Stomach (tissue), 19 donors: ENCODE measurements at places on chromosomes 4 and X. TPM values are rescaled to one million over a fixed set of nuclear protein-coding genes. Genes with fewer than 3 reads are reported as not detected.
A peak's percentile ranks its signal among the peaks of the same experiment; 100 is the strongest.

Gene MAGED2
- 86.1 TPM for total RNA-seq

Gene GAB3
- 2.7 TPM for total RNA-seq

Gene SSX1
- not detected for total RNA-seq

Gene CXCR3
- total RNA-seq: not detected

Gene ZFYVE28
- 5.1 TPM for total RNA-seq

Gene HEPH
- total RNA-seq: 11.4 TPM

Gene F8A1
- 3.0 TPM for total RNA-seq

Gene TLR3
- total RNA-seq: 12.3 TPM

Gene FRAS1
- 1.2 TPM for total RNA-seq

- no peaks in the 10 kb centered on the region for H3K36me3 ChIP-seq
- no peaks in the 10 kb centered on the region for H3K27me3 ChIP-seq
- no peak overlapping the region for H3K4me3 ChIP-seq
Measured at GRCh38 chr4:186021461-186022167, 47.3 kb upstream of the TLR3 start.

- no peak overlapping the region for H3K27ac ChIP-seq
- H3K4me3 ChIP-seq: no peak overlapping the region
- H3K36me3 ChIP-seq: no peaks in the 10 kb centered on the region
- H3K27me3 ChIP-seq: no peaks in the 10 kb centered on the region
Measured at GRCh38 chrX:101530944-101531343, 19.4 kb upstream of the ARMCX1 start.

DNA sequence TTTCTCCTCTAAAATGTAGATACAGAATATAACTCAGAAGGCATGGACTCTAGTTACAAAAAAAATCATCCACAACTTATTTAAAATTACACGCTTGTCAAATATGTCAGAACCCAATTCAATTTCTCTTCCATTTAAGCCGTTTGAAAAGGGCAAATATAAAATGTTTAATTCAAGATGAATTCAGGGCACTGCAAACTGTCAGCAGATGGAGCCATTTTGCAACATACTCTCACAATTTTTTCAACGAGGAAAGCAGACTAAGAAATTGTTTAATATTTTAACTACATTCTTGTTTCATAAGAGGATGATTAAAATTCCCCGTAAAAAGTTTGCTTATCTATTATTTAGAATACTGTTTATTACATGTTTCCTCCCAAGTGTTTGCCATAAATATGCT, 321.3 kb upstream of the CPXCR1 start:
- no peak overlapping the region for H3K4me3 ChIP-seq
- no peak overlapping the region for H3K27ac ChIP-seq
- no peaks in the 10 kb centered on the region for H3K27me3 ChIP-seq
- no peak for DNase-seq
- H3K36me3 ChIP-seq: no peaks in the 10 kb centered on the region

GRCh38 chr4:23333946-23334878, 555.6 kb downstream of the PPARGC1A start:
- H3K36me3 ChIP-seq: no peaks in the 10 kb centered on the region
- H3K27me3 ChIP-seq: no peaks in the 10 kb centered on the region
- H3K27ac ChIP-seq: no peak overlapping the region
- peaks cover 3% of the 10 kb centered on the region for H3K4me1 ChIP-seq
- no peak overlapping the region for H3K4me3 ChIP-seq

DNA sequence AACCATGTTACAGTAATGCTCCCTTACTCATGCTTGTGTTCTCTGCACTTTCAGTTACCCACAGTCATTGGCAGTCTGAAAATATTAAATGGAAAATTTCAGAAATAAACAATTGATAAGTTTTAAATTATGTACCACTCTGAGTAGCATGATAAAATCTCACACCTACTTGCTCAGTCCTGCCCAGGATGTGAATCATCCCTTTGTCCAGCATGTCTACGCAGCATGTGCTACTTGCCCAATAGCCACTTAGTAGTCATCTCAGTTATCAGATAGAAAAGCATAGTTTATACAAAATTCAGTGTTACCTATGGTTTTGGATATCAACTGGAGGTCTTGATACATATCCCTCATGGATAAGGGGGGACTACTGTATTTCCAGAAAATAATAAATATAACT, 577.1 kb downstream of the GALNTL6 start:
- H3K27me3 ChIP-seq: no peaks in the 10 kb centered on the region
- no peaks in the 10 kb centered on the region for H3K36me3 ChIP-seq
- no peak overlapping the region for H3K4me3 ChIP-seq
- no peak overlapping the region for H3K27ac ChIP-seq
- no peaks in the 10 kb centered on the region for H3K4me1 ChIP-seq

GRCh38 chr4:17623451-17624001, 9.1 kb downstream of the MED28 start:
- no peak overlapping the region for H3K27ac ChIP-seq
- peaks cover 98% of the 10 kb centered on the region for H3K36me3 ChIP-seq
- no peaks in the 10 kb centered on the region for H3K27me3 ChIP-seq
- DNase-seq: no peak

DNA sequence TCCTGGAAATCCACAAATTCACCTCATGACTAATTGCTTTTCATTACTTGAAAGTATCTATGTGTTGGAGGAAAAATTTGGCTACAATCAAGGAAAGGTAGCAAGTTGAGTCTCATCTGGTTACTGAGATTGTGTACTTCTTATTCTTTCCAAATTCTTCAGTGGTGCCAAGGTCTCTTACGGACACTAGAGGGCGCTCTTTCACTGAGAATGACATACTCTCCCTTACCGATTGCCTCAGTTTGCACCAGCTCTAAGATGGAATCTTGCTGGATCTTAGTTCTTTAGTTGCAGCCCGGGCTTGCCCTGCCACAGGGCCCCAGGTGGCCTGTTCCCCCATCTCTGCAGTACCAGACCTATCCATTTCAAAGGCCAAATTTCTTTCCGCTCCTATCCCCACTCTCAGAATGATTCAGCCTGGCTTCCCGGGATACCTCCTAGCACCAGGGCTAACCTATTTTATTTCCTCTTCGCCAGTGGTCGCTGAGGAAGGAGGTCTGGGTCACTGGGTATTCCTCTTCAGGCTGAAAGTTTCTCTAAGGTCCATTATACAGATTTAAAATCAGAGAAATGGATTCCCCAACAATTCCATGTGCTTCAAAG, 24.6 kb upstream of the GPR50 start:
- no peaks in the 10 kb centered on the region for H3K4me1 ChIP-seq
- H3K27ac ChIP-seq: no peak overlapping the region
- no peaks in the 10 kb centered on the region for H3K36me3 ChIP-seq
- no peak for DNase-seq

DNA sequence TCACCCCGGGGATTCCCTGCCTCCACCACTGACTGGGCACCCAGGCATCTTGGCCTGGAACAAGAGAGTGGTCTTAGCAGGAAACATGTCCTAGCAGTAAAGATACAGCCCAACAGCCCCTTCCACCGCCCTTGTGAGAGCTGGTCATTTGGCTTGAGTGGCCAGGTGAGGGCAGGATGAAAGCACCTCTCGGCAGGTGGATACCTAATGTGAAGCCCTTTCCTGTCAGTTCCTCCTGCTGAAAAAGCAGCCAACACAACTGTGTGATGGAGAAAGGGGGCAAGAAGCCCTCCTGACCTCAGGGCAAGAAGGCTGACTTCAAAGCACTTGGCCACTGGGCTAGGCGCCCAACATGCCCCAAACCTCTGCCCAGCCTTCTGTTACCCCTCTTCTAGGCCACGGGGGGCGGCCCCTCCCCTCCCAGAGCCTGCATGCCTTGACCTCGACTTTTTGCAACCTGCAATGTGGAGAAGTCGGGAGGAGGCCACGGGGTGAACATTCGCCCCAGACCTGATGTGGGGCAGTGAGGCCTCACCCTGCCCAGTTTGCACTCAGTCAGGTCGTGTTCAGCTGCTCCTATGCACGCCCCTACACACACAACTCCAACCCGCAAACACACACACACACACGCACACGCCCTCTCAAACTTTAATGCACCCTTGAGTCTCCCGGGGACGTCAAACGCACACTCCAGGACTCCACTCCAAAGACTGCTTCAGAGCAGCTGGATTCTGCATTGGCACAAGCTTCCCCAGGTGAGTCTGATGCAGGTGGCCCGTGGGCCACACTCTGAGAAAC, 1.1 kb downstream of the LGI2 start:
- H3K27ac ChIP-seq: no peak overlapping the region
- H3K27me3 ChIP-seq: peaks cover 10% of the 10 kb centered on the region
- peaks cover 7% of the 10 kb centered on the region for H3K4me1 ChIP-seq

- no peaks in the 10 kb centered on the region for H3K27me3 ChIP-seq
- H3K27ac ChIP-seq: no peak overlapping the region
- no peak overlapping the region for H3K4me3 ChIP-seq
- no peaks in the 10 kb centered on the region for H3K36me3 ChIP-seq
- DNase-seq: no peak
- H3K4me1 ChIP-seq: peaks cover 6% of the 10 kb centered on the region
Measured at GRCh38 chr4:152258391-152258790, 277.5 kb downstream of the FBXW7 start.

GRCh38 chr4:4754641-4755040, 104.8 kb upstream of the MSX1 start:
- no peaks in the 10 kb centered on the region for H3K36me3 ChIP-seq
- peak; percentile 60 for DNase-seq
- no peaks in the 10 kb centered on the region for H3K4me1 ChIP-seq
- no peak overlapping the region for H3K27ac ChIP-seq
- H3K27me3 ChIP-seq: no peaks in the 10 kb centered on the region
- no peak overlapping the region for H3K4me3 ChIP-seq

GRCh38 chr4:47703008-47703407, 134.9 kb downstream of the CORIN start:
- H3K27me3 ChIP-seq: no peaks in the 10 kb centered on the region
- H3K36me3 ChIP-seq: no peaks in the 10 kb centered on the region
- peaks cover 5% of the 10 kb centered on the region for H3K4me1 ChIP-seq
- no peak overlapping the region for H3K4me3 ChIP-seq
- no peak for DNase-seq

GRCh38 chr4:103645991-103646390, 73.8 kb downstream of the TACR3 start:
- no peaks in the 10 kb centered on the region for H3K36me3 ChIP-seq
- no peak overlapping the region for H3K27ac ChIP-seq
- DNase-seq: no peak

- H3K36me3 ChIP-seq: no peaks in the 10 kb centered on the region
- peaks cover 4% of the 10 kb centered on the region for H3K4me1 ChIP-seq
- no peak for DNase-seq
- H3K4me3 ChIP-seq: no peak overlapping the region
- no peaks in the 10 kb centered on the region for H3K27me3 ChIP-seq
Measured at GRCh38 chr4:16676230-16676770, 222.1 kb downstream of the LDB2 start.
